ENCODE measurements at places on chromosomes 13 and 19.

DNA sequence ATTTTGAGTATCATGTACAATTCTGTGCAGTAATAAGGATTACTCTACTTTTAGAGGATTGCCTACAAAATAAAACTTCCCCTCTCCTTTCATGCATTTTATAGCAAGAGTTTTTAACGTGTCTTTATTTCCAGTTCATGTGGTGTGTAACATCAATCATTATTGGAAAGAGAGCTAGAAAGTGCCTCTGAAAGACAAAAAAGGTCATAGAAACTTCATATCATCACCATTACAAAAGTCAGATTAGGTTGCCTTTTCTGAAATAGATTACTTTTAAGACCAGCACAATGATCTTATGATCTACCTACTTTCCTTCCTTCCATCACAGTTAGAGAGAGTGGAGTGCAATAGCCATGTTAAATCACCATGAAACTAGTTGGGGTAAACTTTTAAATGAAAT lies 12.6 kb downstream of the DACH1 start:
- no peak for DNase-seq

- no peak for DNase-seq
Measured at GRCh38 chr13:91647361-91647990, 249.1 kb downstream of the GPC5 start.

DNA sequence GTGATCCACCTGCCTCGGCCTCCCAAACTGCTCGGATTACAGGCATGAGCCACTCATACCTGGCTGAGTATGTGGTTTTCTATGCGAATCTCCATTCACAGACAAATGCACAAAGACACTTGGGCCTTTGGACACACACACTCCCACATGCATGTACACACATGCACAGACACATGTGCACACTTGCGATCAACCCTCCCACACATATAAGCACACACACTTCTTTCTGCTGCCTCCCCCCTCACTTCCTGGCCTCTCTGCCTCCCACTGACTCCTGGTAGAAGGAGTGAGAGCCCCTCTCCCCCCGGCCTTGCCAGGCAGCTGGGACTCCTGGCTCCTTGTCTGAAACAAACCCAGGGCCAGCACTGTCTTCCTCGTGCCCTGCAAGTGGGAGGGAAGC lies 29.3 kb upstream of the PLEKHF1 start:
- DNase-seq: no peak

DNA sequence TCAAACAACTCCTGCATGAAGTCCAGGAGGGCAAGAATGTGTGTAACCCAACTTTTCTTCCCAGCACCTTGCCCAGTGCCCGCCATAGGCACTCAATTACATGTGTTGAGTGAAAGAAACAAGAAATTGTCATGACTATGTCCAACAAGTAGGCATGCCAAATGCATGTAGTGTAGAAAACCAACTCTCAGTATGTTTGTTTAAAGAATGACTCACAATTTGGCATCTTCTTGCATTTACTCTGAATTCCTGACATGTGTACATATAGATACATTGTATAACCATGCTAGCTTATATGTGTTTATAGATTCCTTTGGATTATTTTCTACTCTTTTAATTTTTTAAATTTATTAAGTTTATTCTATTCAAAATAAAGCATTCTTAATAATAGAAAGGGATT lies 305.0 kb downstream of the EFNB2 start:
- no peak for DNase-seq

DNA sequence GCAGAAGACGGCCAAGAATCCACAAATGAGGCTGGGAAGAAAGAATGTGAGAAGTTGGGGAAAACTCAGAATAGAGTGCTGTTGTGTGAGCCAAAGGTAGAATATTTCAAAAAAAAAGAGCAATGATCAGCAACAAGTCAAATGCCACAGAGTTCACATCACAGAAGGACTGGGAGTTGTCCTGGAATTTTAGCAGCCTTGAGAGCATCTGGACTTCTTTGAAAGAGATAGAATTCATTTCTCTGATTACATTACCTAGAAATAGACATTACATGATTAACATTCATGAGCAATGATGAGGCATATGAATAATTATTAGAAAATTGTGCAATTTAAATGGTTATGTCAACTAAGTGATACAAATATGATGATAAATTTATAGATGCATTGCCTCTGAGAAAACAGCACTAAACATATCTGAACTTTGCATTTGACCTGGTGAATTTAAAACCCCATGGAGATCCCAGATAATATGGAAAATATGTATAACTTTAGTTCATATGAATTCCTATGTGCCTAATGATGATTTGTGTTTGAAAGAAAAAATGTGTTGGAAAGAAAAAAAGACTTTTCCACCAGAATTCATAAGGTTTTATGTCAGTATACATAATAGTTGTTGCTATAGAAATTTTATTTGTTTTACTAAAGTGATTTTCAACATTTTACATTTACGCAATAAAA lies 186.2 kb downstream of the POSTN start:
- no peak for DNase-seq

DNA sequence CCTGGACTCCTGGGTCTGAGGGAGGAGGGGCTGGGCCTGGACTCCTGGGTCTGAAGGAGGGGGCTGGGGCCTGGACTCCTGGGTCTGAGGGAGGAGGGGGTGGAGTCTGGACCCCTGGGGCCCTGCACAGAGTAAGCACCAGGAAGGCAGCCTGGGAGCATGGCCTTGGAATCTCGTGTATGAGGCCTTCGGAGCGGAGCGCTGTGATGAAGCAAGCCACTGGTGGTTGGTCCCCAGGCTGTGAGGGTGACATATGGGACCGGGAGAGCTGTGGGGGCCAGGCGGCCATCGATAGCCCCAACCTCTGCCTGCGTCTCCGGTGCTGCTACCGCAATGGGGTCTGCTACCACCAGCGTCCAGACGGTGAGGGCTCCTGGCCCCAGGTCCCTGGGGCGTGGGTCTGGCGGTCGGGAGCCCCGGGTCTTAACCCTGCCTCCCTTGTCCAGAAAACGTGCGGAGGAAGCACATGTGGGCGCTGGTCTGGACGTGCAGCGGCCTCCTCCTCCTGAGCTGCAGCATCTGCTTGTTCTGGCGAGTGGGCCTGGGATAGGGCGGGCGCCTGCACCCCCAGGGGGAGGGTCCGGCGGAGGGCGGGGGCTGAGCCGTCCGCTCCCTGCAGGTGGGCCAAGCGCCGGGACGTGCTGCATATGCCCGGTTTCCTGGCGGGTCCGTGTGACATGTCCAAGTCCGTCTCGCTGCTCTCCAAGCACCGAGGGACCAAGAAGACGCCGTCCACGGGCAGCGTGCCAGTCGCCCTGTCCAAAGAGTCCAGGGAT lies 918 bp downstream of the TMEM190 start:
- DNase-seq: no peak
